Stimulated activated CD8-positive, alpha-beta memory T cell treated with anti-CD3 and anti-CD28 coated beads, Interleukin-7, amount 100 ng/mL, for 24 hours (primary cell): ENCODE measurements at places on chromosomes 6 and 20.

- no peak for DNase-seq
Observed at GRCh38 chr6:139821676-139822223, 447.3 kb upstream of the CITED2 start.

GRCh38 chr20:35929301-35929700, 25.0 kb downstream of the SCAND1 start:
- no peak for DNase-seq

DNA sequence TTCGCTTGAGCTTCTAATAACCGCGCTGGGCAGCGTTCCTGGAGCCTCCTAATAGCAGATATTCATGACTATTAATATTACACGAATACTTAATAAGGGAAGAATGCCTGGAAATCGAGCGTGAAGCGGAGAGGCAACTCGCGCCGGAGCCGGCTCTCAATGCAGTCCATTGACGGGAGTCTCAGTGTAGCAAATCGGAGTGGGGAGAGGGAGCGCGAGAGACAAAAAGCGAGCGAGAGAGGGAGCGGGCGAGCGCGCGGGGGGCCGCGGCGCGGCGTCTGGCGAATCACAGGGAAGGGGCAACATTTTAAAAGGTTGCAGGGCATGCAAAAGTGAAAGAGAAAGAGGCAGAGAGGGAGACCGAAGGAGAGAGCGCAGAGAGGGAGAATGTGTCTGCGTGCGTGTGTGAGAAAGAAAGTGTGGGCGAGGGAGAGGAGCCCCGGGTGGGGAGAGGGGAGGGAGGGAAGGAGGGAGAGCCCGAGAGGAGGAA, 2.9 kb downstream of the TFAP2A start:
- DNase-seq = no peak

- peak; percentile 53 for DNase-seq
Observed at GRCh38 chr20:327186-328026, 2.1 kb downstream of the SOX12 start.

- DNase-seq = no peak
Observed at GRCh38 chr6:104813552-104813951, 46.2 kb downstream of the HACE1 start.

- DNase-seq = no peak
Observed at GRCh38 chr20:35034145-35034544, 58.5 kb downstream of the TRPC4AP start.

DNA sequence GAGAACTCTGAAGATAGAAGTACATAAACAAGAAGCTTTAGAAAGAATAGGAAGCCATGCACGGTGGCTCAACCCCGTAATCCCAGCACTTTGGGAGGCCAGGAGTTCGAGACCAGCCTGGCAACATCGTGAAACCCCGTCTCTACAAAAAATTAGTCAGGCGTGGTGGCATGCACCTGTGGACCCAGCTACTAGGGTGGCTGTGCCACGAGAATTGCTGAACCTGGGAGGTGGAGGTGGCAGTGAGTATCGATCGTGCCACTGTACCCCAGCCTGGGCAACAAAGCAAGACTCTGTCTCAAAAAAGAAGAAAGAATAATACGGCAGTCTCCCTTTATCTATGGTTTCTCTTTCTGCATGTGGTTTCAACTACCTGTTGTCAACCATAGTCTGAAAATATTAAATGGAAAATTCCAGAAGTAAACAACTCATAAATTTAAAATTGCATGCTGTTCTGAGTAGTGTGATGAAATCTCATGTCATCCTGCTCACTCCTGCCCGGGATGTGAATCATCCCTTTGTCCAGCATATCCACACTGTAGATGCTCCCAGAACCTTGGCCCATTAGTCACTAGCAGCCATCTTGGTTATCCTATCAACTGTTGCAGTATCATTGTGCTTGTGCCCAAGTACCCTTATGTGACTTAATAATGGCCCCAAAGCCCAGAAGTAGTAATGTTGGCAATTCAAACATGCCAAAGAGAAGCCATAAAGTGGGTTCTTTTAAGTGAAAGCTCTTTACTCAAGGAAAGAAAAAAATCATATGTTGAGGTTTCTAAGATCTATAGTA, 22.1 kb downstream of the DEK start:
- DNase-seq = no peak

GRCh38 chr20:2131366-2131765, 29.7 kb downstream of the STK35 start:
- DNase-seq = no peak

GRCh38 chr20:33910056-33910455, 83.7 kb upstream of the RALY start:
- DNase-seq = no peak

DNA sequence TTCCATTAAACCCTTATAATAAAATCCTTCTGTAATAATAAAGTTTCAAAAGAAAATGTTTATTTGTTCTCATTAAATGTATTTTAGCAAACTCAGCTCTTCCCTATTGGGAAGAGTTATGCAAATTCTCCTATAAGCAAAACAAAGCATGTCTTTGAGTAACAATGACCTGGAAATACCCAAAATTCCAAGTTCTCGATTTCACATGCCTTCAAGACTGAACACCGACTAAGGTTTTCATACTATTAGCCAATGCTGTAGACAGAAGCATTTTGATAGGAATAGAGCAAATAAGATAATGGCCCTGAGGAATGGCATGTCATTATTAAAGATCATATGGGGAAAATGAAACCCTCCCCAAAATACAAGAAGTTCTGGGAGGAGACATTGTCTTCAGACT, 3.8 kb downstream of the IL17A start:
- DNase-seq = no peak

GRCh38 chr20:57003012-57003411, 263.4 kb downstream of the BMP7 start:
- no peak for DNase-seq

GRCh38 chr6:14265049-14266021, 147.8 kb downstream of the CD83 start:
- DNase-seq = no peak

GRCh38 chr6:108465098-108465495, 95.6 kb upstream of the FOXO3 start:
- no peak for DNase-seq

DNA sequence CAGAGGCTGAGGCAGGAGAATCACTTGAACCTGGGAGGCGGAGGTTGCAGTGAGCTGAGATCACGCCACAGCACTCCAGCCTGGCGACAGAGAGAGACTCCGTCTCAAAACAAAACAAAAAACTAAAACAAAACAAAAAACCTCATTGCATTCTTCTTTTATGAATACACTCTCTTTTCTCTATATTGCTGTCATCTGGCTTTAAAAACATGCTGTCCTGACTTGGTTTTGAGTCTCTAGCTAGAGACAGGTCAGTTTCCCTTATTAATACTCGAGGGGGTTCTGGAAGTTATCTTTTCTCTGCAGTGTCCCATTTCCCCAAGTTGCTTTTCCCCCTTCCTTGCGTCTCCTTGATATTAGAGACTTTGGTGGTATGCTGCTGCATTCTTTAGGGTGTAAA, 50.9 kb downstream of the RIOK1 start:
- no peak for DNase-seq

- DNase-seq = no peak
Observed at GRCh38 chr6:14371530-14371929, 254.0 kb downstream of the CD83 start.

GRCh38 chr20:36519944-36520343, 21.4 kb upstream of the MYL9 start:
- no peak for DNase-seq

- no peak for DNase-seq
Observed at GRCh38 chr20:20199361-20200160, 147.2 kb downstream of the CFAP61 start.
